ENCODE measurements at places on chromosomes 6 and 20. TPM values are rescaled to one million over a fixed set of nuclear protein-coding genes. Genes with fewer than 3 reads are reported as not detected.

DNA sequence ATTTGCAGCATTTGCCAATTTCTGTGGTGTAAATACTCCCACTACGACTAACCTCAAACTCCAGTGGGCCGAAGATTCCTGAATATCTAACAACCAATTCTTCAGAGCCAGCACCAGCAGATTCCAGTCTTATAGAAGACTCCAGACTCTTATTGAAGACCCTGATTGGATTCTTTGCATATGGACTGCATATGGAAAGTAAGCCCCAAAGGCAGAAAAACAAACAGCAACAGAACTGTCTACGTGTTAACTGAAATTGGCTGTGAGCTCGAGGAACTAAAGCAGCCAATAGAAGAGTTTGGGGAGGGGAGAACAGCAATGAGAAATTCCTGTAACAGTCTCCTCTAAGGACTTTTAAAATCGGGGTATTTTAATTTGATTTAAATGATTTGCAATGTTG lies 19.7 kb upstream of the NRSN1 start:
- H3K4me1 ChIP-seq = no peaks in the 10 kb centered on the region
- DNase-seq = no peak
- no peak overlapping the region for H3K4me3 ChIP-seq
- no peaks in the 10 kb centered on the region for H3K27me3 ChIP-seq
- no peak overlapping the region for H3K27ac ChIP-seq

Gene RAET1L
- total RNA-seq = not detected

DNA sequence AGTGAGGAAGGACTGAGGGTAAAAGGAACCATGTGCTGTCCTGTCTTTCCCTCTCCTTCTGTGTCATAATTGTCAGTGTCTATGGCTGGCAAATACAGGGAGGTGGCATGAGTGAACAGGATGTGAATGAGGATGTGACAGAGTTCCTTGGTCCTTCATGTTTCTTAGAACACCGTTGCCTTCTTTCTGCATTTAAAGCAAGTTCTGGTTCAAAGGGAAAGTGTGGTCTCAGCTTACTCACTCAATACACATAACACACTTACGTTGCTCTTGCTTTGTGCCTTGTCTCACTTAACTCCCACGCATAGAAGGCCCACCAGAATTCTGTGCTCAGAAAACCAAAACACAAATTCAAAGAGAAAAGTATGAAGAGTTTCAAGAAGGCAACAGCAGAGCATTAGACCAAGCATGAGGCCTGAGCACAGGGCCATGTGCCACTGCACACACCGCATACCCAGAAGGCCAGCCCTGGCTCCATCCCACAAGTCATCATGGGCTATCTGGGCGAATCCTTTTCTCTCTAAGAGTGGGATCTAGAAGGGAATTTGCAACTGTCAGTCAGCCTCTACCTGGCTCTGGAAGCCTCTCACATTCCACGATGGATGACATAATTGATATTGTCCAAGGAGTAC lies 38.9 kb upstream of the SAYSD1 start:
- H3K4me3 ChIP-seq = no peak overlapping the region
- no peaks in the 10 kb centered on the region for H3K36me3 ChIP-seq

- no peak overlapping the region for H3K4me3 ChIP-seq
- no peaks in the 10 kb centered on the region for H3K4me1 ChIP-seq
- H3K36me3 ChIP-seq = no peaks in the 10 kb centered on the region
- no peak for DNase-seq
- peaks cover 42% of the 10 kb centered on the region for H3K27me3 ChIP-seq
Measured at GRCh38 chr6:170206317-170206621, 84.6 kb downstream of the DLL1 start.

Gene TFAP2D
- total RNA-seq = not detected

Gene NRN1
- total RNA-seq = not detected

DNA sequence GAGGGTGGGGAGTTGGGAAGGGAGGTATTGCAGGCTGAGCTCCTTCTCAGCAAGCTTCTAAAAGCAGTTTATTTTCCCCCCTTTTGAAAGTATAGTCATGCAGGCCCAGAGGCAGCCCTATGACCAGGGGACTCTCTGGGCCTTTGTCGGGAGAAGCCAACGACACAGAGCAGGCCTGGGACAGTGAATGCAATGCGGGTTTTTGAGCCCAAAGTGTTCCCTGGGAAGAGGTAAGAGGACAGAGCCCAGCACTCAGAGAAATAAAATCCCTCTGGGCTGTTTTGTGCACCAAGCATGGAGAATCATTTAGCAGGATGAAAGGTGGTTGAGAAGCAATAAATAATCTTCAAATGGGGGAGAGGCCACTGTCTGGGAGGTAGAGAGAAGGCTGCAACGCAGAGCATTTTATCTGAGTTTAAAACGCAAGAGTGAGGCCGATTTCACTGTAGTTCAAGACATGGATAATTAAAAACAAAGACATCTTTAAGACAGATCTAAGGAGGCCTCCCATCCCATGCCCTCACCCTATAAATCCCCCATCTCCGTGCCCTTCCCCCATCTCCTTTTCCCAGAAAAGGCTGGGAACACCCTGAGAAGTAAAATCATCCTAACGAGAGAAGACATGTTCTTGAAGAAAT lies 237.5 kb downstream of the CDC5L start:
- H3K27ac ChIP-seq = no peak overlapping the region
- no peak for DNase-seq
- H3K4me1 ChIP-seq = peaks cover 3% of the 10 kb centered on the region
- no peaks in the 10 kb centered on the region for H3K36me3 ChIP-seq

DNA sequence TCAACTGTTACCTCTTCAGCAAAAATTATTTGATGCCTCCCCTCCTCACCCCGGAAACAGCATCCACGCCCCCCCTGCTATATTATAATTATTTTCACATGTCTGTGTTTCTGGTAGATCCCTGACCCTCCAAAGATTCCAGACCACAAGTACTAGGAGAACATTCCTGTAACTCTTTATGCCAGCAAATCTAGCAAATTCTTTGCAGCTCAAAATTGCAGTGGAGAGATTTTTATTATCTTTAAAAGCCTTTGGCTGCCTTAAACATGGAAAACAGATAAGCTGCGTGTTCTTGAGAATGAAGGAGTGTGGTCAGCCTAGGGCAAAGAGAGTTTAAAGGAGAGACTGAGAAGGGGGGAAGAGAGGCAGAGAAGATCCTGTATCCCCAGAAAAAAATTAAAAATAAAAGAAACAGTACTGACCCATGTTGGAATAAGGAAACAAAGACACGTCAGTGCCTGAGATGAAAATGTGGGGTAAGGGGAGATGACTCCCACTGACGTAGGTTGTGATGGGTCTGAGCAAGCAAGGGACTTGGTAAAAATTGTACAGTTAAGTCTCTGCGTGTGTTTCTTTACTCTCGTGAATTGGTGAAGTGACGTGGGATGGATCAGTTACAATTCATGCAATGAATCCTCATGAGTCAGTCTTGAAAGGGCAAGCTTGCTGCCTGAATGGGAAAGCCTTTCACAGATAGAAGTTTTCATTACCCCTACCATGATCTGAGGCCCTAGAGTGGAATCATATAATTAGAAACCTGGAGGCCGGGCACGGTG lies 8.3 kb downstream of the ID4 start:
- H3K27ac ChIP-seq = no peak overlapping the region
- no peak overlapping the region for H3K4me3 ChIP-seq
- peaks cover 9% of the 10 kb centered on the region for H3K27me3 ChIP-seq
- no peak for DNase-seq
- H3K36me3 ChIP-seq = no peaks in the 10 kb centered on the region

Gene SCP2D1
- total RNA-seq = not detected

DNA sequence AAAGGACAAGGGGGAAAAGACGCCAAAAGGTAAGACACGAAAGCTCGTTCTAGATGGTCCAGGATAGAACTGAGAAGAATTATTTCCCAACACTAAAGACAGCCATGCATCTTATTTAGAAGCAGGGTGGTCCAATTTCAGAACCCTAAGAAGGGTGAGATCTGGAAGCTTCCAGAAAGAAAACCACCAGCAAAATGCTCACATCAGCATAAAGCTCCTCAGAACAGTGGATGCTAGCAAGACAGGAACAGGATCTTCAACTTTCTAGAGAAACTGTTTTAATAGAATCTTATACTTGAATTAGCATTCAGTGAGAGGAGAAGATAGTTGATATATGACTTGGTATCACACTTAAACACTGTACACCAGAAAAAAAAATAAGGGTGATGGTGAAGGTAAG lies 101.5 kb downstream of the ZFP64 start:
- no peak overlapping the region for H3K4me3 ChIP-seq
- no peaks in the 10 kb centered on the region for H3K4me1 ChIP-seq
- peaks cover 7% of the 10 kb centered on the region for H3K36me3 ChIP-seq
- no peak for DNase-seq
- H3K27ac ChIP-seq = no peak overlapping the region

GRCh38 chr6:82875573-82876185 lies 190.0 kb downstream of the UBE3D start:
- H3K27me3 ChIP-seq = no peaks in the 10 kb centered on the region
- H3K27ac ChIP-seq = no peak overlapping the region
- H3K36me3 ChIP-seq = no peaks in the 10 kb centered on the region
- no peak for DNase-seq
- no peaks in the 10 kb centered on the region for H3K4me1 ChIP-seq
- no peak overlapping the region for H3K4me3 ChIP-seq

DNA sequence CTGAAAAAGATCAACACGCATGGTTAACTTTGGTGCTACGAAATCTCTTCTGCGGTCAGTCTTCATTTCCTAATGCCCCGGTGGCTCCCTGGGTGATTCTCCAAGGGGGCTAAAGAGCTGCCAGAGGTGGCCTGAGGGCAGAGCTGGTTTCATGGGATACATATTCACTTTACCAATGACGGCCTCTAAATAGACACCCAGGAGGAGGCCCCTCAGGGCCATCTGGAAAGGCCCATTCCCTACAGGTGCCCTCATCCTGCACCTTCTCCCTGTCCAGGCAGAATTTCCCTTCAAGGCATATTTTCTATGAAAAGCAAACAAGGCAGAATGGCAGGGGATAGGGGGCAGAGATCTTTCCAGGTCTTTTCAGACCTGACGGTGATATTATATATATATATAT lies 12.5 kb downstream of the BNIP5 start:
- no peak overlapping the region for H3K4me3 ChIP-seq
- no peak for DNase-seq
- H3K27ac ChIP-seq = no peak overlapping the region
- no peaks in the 10 kb centered on the region for H3K27me3 ChIP-seq
- no peaks in the 10 kb centered on the region for H3K36me3 ChIP-seq

DNA sequence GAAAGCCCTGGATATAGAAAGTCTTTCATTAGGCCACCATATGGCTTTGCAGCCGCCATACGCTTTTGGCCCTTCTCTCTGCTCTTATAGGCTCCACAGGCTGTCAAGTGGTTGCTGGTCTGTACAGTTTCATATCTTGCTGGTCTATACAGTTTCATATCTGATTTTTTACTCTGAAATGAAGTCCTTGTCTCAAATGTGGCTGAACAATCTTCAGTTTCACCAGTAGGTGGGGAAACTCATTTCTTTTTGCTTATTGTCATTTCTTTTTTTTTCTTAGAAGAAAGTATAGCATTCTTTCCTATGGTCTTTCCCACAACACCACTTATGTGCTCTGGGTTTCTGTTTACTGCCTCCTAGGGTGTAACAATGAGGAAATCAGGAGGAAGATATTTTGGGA lies 771.4 kb upstream of the MMS22L start:
- H3K36me3 ChIP-seq = no peaks in the 10 kb centered on the region
- H3K4me3 ChIP-seq = no peak overlapping the region
- no peaks in the 10 kb centered on the region for H3K27me3 ChIP-seq
- no peak for DNase-seq
- H3K27ac ChIP-seq = no peak overlapping the region
- no peaks in the 10 kb centered on the region for H3K4me1 ChIP-seq

Gene IRAK1BP1
- total RNA-seq = 4.6 TPM

Gene CALHM5
- total RNA-seq = not detected

Gene SGK2
- total RNA-seq = 1.3 TPM

DNA sequence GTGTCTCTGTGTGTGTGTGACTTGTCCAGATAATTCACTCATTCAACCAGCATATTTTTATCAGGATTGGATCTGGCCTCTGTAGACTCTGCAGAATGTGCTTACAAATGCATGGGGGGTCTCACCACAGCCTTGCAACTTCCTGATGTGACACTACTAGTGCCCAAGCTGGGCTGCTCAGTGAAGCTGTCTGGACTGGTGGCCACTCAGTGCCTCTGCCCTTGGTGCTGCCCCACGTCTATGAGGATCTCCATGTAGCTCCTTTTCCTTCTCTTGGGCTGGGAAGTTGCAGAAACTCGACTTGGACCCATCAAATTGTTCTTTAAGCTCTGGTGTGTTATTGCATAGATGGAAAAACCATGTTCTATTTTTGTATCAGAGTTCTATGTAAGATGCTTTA lies 75.8 kb downstream of the NRN1 start:
- H3K27me3 ChIP-seq = peaks cover 2% of the 10 kb centered on the region
- DNase-seq = no peak
- no peaks in the 10 kb centered on the region for H3K4me1 ChIP-seq
- H3K4me3 ChIP-seq = no peak overlapping the region
- no peak overlapping the region for H3K27ac ChIP-seq
- no peaks in the 10 kb centered on the region for H3K36me3 ChIP-seq

GRCh38 chr6:68211242-68211795 lies 423.8 kb upstream of the ADGRB3 start:
- no peaks in the 10 kb centered on the region for H3K36me3 ChIP-seq
- no peak overlapping the region for H3K4me3 ChIP-seq
- DNase-seq = no peak
- H3K27ac ChIP-seq = no peak overlapping the region
- H3K27me3 ChIP-seq = no peaks in the 10 kb centered on the region
- H3K4me1 ChIP-seq = no peaks in the 10 kb centered on the region

Gene CTSZ
- total RNA-seq = 26.1 TPM

DNA sequence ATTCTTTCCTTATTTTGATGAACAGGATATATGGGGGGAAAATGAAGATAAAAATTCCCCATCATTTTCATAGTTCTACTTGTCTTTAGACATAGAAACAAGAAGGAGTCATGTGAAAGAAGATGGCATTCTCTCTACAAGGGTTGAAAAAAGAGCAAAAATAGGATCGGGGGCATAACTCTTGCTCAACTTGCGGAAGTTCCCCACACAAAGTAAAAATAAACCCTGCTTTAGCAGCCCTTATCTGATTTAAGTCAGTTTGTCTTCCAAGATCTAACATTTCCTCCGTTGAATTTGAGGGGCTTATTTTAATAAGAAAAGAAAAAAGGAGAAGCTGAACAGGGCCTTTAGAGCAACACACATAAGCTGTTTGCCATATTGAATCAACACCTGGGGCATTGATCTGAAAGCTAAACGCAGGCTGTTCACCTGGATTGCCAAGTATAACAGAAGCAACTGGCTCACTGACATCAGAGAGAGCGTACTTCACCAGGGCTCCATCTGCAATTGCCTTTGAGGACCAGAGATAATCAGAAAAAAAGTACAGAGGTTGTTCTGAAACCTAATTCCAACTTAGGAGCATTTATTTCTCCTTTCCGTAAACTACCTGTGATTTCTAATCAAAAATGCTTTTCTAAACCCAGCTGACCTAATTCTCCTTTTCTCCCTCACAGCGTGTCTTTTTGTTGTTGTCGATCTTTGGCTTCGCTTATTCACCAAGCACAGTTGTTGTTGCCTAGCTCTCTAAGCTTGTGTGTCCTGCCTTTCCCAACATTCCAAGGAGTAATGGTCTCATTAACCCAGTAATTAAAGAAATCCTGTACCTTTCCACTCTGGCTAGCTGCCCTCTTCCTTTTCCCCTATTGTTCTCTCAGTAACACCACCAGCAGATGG lies 568.0 kb downstream of the KIF16B start:
- H3K36me3 ChIP-seq = no peaks in the 10 kb centered on the region
- no peaks in the 10 kb centered on the region for H3K27me3 ChIP-seq
- no peaks in the 10 kb centered on the region for H3K4me1 ChIP-seq
- H3K27ac ChIP-seq = no peak overlapping the region
- no peak for DNase-seq
